ENCODE measurements at places on chromosomes 3 and 15.

DNA sequence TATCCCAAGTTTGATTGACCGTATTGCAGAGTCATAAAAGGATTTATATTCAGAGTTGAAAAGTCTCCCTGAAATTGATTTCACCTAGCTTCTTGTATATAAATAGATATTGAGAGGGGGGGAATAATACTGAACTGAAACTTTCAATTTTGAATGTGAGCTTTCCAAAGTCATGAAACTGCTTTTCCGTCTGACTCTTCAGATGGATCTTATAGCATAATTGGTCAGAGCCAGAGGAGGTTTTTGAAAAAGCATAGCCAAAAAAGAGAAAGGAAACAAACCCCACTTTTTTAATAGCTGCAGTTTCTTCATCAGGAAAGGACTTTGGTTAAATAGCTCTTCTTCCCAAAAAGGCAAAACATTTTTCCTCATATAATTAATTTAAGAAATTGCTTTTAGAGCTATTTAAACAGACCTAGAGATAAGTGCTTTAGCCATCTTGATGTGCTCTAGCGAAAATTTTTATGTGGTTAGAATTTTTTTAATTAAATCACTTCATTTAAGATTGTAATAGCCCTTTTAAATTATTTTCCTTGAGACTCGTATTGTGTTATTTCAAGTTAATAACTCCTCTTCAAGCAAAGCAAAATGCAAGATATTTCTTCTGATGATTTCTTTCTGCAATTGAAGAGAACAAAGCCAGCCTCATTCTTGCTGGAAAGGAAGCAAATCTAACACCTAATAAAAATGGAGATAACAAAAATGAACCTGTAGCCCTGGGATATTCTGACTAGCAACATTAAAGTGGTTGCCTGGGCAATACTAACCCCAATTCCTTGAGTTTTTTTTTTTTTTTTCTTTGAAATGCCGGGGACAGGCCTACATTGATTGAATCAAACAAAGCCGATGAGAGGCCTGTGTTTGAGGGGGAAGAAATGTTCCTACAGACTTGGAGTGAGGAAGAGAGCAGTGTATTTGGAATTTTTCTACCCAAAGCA, 173.6 kb downstream of the PTPRG start:
- no peak for DNase-seq

DNA sequence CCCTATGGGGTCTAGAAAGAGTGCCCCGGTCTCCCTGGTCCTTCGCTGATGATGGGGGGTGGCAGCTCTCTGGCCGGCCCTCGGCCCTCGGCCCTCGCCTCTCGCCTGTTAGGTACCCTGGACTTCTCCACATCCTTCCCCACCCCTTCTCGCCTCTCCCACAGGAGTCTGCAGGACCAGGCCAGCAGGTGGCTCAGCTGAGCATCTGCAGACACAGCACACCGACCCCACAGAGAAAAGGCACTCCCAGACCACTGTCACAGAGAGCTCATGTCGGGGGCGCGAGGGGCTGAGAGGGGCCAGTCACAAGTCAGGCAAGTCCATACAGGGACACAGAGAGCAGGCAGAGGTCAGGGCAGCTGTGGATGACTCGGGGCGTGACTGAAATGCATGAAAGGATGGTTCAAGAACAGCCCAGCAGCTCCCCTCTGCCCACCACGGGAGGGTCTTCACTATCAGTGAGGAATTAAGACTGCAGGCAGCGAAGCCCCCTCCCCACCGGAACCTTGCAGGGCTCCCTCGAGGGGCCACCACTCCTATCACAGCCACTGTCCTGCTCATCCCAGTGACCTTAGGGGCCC, 181.7 kb upstream of the NSMCE3 start:
- no peak for DNase-seq

DNA sequence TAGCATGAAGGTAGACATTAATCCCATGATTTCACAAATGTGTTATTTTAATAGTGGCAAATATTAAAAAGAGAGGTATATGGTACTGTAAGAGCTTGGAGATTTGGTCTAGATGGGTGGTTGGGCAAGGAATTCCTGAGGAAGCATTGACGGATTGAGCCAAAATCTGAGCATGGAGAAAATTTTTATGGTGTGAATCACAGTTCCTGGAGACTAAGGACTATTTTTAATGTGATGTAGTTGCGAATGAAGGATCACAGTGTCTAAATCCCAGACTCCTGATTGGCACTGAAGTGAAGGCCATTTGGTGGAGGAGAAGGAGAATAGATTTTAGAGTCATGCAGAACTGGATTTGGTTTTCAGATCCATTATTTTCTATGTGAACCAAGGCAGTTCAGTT, 188.7 kb upstream of the FEZF2 start:
- DNase-seq: no peak

DNA sequence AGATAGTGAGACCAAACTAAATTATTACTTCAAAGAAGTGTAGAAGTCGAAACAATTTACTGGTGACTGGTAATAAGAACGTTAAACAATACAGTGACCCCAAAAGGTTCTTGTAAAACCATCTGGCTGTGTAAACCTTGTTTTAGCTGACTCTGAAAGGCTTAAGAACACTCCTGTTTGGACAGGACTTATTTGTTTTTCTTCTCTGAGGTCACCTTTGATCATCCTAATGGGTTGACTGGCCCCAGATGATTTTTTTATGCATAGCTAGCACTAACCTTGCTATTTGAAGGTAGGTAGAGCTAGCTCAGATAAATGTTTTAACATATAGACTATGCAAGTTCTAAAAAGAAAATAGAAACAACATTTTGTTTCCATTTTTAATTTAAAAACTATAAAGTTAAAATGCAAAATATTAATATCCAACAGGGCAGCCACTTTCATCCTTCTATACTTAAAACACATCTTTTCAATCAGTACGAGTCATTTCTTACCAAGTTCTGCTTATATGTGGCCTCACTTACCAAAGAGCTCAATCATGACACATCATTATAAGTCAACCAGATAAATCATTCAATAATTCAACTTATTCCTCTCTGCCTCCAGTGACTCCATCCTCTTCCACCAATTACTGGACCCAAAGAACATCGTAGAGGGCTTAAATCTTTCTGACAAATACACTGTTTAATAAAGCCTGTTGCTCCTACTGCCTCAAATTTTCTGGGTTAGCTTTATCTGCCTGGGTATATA, 158.8 kb downstream of the SSR3 start:
- DNase-seq: no peak

GRCh38 chr15:63598473-63599400, 1.6 kb downstream of the FBXL22 start:
- DNase-seq: no peak

- no peak for DNase-seq
Observed at GRCh38 chr3:128841926-128842920, 37.2 kb upstream of the ACAD9 start.

GRCh38 chr15:34855413-34855812, 60.1 kb upstream of the ACTC1 start:
- DNase-seq: no peak

- peak; percentile 22 for DNase-seq
Observed at GRCh38 chr3:14598143-14598569, 53.4 kb upstream of the CCDC174 start.

DNA sequence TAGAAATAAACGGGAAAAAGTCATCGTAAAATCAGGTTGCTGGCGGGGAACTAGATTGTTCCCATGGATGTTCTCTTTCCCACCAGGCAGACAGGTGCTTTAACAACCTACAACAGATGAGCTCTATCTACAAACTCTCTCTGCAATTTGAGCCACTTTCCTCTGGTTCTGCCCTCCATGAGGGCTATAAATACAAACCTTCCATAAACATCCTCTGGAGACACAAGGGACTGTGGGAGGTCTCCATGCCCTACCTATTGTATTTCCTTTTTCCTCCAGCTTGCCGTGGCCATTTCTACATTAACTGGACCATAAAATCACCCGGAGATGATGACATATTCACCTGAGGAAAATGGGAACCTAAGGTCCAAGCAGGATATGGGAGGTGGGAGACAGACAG, 151.1 kb downstream of the GABRB3 start:
- no peak for DNase-seq

DNA sequence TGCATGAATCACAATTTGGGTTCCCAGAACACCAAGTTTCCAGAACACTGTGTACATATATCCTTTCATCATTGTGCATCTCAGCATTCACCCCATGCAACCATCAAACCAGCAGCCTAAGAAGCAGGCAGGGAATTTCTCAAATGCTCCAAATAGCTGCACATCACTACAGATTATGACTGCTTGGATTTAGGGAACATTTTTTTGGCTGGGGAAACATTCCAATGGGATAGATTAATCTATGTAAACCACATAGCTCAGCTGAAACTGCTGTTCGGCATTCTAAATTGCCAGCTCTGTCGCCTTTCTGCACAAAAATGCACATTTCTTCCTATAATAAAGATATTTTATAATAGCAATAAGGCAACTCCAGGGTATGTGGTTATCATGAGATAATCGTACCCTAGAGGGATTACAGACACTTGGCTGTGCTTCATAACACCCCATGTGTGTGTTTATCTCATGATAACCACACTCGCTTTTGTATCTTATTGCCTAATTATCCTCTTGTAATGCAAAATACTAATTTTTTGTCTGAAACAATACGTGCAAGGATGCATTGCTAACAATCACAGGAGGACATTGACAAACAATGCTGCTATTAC, 483.7 kb upstream of the DPH6 start:
- no peak for DNase-seq

GRCh38 chr3:133868186-133868585, 27.5 kb downstream of the RAB6B start:
- DNase-seq: no peak

DNA sequence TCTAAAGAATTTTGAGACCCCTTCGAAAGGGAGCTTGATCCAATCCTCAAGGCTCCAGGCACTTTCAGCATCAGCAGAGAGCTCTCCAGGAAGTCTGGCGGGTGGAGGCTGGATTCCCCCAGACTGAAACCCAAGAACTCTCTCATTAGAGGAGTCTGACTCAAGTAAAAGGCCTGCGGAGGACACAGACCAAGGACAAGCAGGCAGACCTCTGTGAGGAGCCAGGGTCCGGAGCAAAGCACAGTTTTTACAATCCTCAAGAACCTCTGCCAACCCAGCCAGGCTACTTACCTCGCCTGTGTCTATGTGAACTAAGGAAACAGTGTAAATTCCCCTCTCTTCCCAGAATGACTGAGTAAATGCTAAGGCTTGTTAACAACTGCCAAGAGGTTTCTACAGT, 86.2 kb downstream of the FBN1 start:
- no peak for DNase-seq

- no peak for DNase-seq
Observed at GRCh38 chr3:110504401-110504800, 567.2 kb upstream of the NECTIN3 start.

DNA sequence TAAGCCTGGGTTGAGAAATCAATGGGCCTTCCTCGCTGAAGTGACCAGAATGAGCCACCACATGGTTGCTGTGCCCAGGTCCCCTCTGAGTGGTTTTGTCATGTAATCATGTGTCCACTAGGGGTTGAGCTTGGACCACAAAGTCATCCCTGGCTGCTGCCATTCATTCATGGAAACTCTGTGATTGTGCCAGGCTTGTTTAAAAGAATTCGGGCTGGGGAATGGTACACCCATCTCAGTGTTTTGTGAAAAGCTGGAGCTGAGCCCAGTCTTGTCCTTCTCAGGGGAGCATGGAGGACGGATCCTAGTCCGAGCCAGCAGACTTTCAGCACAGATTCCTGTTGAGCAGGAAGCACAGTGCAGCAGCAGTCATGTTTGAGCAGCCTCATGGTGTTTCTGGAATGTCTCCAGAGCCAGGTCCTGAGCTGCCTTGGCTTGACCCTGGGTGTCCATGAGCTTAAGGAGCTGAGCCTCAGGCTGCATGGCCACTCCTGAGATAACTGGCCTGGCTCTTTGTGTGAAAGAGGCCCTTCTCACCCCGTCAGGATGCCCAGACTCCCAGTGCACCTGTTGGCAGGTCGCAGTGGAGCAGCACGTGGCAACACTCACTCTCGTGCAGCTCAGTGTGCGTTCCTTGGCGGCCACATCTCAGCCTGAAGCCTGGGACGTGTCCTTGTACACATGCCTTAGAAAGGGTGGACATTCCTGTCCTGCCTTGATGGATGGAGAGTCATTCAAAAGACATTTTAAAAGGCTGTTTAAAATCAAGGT, 260.3 kb upstream of the TPM1 start:
- peak; percentile 27 for DNase-seq

DNA sequence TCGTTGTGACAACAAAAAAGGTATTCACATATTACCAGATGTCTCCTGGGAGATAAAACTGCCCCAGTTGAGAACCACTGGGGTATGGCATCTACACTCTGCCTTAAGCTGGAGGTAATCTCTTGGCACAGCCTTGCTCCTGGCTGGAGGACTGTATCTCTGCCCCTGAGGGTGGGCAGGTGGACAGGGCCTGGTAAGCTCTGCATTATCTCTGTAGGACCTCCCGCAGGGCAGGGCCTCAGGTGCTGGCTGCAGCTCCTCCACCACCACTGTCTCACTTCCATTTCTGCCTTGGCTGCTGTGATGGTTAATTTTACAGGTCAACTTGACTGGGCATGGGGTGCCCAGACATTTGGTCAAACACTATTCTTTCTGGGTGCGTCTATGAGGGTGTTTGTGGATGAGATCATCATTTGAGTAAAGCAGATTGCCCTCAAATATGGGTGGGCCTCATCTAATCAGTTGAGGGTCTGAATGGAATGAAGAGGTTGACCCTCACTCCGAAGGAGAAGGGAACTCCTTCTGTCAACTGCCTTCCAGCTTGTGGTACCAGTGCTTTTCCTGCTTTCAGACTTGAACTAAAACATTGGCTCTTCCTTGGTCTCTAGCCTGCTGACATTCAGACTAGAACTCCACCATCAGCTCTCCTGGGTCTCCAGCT, 9.8 kb upstream of the RHCG start:
- DNase-seq: no peak

DNA sequence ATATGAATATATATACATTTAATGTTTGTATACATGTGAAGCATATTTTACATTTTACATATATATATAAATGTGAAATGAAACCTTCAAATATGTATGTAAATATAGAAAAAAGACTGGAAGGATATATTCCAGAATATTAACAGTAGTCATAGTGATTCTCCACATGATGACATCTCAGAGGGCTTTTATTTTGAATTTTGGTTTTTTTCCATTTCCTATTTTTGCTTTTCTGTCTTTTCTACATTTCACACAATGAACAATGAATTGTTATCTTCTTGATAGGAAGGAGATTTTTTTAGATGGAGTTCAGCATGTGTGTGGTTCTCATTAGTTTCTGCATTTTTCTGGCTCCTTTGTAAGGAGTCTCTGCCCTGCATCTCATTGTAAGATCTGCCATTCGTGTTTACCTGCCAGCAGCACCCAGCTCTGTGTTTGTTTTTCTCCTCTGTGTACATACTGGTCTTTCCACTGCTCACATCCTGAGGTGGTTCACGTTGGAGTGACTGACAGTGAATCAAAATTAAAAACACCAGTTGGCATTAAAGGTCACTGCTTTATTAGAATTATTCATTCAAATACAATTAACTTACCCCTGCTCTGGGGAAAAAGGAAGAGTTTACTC, 425.3 kb upstream of the MDFIC2 start:
- no peak for DNase-seq

- no peak for DNase-seq
Observed at GRCh38 chr3:27591312-27592210, 107.4 kb upstream of the SLC4A7 start.

GRCh38 chr15:33168444-33168843, 26.1 kb downstream of the FMN1 start:
- DNase-seq: no peak

Data from LoVo (cell line).